ENCODE measurements at places on chromosomes 16 and 17.

GRCh38 chr16:79274264-79274663, 326.3 kb downstream of the MAF start:
- H3K4me3 ChIP-seq, result no peak overlapping the region
- no peak overlapping the region for H3K27ac ChIP-seq
- DNase-seq, result no peak
- no peaks in the 10 kb centered on the region for H3K4me1 ChIP-seq

DNA sequence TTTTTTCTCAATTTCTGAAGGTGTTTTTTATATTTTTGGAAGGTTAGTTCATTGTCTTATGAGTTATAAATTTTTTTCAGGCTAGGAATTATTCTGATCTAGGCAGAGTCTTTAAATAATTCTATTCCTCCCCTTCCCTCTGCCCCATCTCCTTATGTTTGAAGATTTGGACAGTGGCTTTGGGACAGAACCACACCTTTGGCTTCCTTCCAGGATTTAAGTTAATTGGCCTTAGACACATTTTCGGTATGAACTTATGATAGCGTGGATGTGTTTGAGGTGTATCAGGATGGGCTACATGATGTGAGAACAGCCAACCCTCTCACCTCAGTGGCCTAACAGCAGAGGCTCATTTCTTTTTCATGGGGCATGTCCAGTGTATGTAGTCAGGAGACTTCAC, 24.3 kb downstream of the EPN2 start:
- H3K27me3 ChIP-seq, result no peaks in the 10 kb centered on the region
- DNase-seq, result no peak
- no peak overlapping the region for H3K4me3 ChIP-seq
- H3K36me3 ChIP-seq, result no peaks in the 10 kb centered on the region

GRCh38 chr17:68710976-68711375, 109.8 kb upstream of the FAM20A start:
- H3K4me1 ChIP-seq, result peaks cover 11% of the 10 kb centered on the region
- H3K27me3 ChIP-seq, result peaks cover 6% of the 10 kb centered on the region
- H3K4me3 ChIP-seq, result no peak overlapping the region
- H3K27ac ChIP-seq, result no peak overlapping the region
- no peak for DNase-seq
- H3K36me3 ChIP-seq, result no peaks in the 10 kb centered on the region

GRCh38 chr17:74618451-74618850, 5.1 kb downstream of the CD300E start:
- H3K4me1 ChIP-seq, result no peaks in the 10 kb centered on the region
- peaks cover 22% of the 10 kb centered on the region for H3K27me3 ChIP-seq
- no peaks in the 10 kb centered on the region for H3K36me3 ChIP-seq
- no peak for DNase-seq
- no peak overlapping the region for H3K4me3 ChIP-seq

GRCh38 chr16:66484453-66485213, 57.5 kb downstream of the BEAN1 start:
- H3K4me3 ChIP-seq, result no peak overlapping the region
- H3K36me3 ChIP-seq, result no peaks in the 10 kb centered on the region
- DNase-seq, result no peak
- H3K27me3 ChIP-seq, result no peaks in the 10 kb centered on the region

GRCh38 chr17:69466905-69467667, 52.6 kb downstream of the MAP2K6 start:
- H3K4me1 ChIP-seq, result no peaks in the 10 kb centered on the region
- no peak for DNase-seq
- no peaks in the 10 kb centered on the region for H3K36me3 ChIP-seq
- H3K27me3 ChIP-seq, result no peaks in the 10 kb centered on the region
- no peak overlapping the region for H3K27ac ChIP-seq
- H3K4me3 ChIP-seq, result no peak overlapping the region

DNA sequence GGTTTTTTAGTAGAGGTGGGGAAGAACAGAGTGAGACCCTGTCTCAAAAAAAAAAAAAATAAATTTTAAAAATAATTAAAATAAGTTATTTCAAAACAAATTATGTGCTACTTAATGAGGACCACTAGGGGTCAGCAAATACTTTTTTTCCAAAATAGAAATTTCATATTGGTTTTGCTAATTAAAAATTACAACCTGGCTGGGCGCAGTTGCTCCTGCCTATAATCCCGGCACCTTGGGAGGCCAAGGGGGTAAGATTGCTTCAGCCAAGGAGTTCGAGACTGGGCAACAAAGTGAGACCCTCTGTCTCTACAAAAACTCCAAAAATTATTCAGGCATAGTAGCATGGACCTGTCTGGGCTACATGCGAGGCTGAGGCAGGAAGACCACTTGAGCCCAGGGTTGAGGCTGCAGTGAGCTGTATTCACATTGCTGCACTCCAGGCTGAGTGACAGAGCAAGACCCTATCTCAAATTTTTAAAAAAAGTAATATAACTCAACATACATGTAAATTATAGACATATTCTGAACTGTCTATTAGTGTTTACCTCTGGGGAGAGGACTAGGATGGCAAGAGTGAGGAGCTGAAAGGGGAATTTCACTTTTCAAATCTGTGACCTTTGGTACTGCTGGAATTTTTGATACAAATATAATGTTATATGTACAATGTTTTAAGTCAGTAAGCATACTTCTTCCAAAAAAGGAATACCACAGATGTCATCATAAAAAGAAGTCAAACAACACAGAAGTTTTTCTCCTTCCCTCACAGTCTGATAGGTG, 8.1 kb downstream of the MEIOB start:
- H3K4me1 ChIP-seq, result no peaks in the 10 kb centered on the region
- H3K36me3 ChIP-seq, result no peaks in the 10 kb centered on the region
- no peak for DNase-seq
- H3K4me3 ChIP-seq, result no peak overlapping the region

- peak; percentile 59 for DNase-seq
- no peak overlapping the region for H3K27ac ChIP-seq
- no peaks in the 10 kb centered on the region for H3K36me3 ChIP-seq
- peaks cover 10% of the 10 kb centered on the region for H3K4me1 ChIP-seq
- H3K27me3 ChIP-seq, result no peaks in the 10 kb centered on the region
Observed at GRCh38 chr16:53511403-53512280, 8.6 kb upstream of the AKTIP start.

DNA sequence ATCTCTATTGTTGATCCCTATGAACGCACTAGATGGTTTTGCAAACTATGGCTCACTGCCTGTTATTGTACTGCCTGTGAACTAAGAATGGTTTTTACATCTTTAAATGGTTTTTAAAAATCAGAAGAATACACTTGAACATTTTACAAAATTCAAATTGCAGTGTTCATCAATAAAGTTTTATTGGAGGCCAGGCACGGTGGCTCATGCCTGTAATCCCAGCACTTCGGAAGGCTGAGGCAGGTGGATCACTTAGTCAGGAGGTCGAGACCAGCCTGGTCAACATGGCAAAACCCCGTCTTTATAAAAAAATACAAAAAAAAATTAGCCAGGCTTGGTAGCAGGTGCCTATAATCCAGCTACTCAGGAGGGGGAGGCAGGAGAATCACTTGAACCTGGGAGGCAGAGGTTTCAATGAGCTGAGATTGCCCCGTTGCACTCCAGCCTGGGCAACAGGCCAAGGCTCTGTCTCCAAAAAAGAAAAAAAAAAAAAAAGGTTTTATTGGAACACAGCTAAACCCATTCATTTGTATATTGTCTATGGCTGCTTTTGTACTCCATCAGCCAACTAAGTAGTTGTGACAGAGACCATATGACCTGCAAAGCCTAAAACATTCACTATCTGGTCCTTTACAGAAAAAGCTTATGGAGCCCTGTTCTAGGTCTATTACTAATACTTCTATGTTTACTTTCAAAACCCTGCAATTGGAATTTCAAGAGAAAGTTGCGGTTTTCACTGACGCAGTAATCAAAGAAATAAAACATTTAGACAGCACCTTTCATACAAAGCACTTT, 18.9 kb downstream of the IKZF3 start:
- peaks cover 49% of the 10 kb centered on the region for H3K4me1 ChIP-seq
- DNase-seq, result no peak
- no peaks in the 10 kb centered on the region for H3K27me3 ChIP-seq
- H3K4me3 ChIP-seq, result no peak overlapping the region
- no peak overlapping the region for H3K27ac ChIP-seq
- H3K36me3 ChIP-seq, result no peaks in the 10 kb centered on the region

DNA sequence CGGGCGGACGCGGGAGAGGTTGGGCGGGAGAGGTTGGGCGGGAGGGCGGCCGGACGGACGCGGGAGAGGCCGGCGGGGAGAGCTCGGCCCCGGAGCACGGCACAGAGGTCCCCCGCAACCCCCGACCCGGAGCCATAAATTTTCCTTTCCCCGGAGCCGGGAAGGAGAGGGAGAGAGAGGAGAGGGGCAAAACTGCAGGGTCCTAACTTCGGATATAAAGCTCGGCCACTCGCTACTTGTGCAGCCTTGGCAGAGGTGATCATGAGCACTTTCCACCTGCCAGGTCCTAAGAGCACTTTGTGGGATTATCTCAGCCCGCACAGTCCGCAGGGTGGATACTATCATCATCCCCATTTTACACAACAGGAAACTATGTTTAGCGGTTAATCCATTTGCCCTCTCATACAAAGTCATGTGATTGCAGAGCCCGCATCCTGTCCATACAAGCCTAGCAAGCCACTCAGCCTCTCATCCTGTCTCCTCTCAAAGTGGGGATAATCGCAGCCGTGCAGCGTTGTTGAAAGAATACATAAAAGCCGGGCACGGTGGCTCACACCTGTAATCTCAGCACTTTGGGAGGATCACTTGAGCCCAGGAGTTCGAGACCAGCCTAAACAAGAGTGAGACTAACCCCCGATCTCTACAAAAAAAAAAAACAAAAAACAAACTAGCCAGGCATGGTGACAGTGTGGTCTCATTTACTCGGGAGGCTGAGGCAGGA, 780 bp upstream of the DCAKD start:
- H3K36me3 ChIP-seq, result peaks cover 4% of the 10 kb centered on the region
- peak overlapping the region; percentile 47 for H3K4me3 ChIP-seq
- peak; percentile 85 for DNase-seq
- H3K27ac ChIP-seq, result peak overlapping the region; percentile 94

- no peak for DNase-seq
- peaks cover 98% of the 10 kb centered on the region for H3K4me1 ChIP-seq
- peak overlapping the region; percentile 78 for H3K27ac ChIP-seq
- H3K4me3 ChIP-seq, result no peak overlapping the region
- no peaks in the 10 kb centered on the region for H3K27me3 ChIP-seq
Observed at GRCh38 chr17:77211681-77212080, 70.9 kb downstream of the SEC14L1 start.

DNA sequence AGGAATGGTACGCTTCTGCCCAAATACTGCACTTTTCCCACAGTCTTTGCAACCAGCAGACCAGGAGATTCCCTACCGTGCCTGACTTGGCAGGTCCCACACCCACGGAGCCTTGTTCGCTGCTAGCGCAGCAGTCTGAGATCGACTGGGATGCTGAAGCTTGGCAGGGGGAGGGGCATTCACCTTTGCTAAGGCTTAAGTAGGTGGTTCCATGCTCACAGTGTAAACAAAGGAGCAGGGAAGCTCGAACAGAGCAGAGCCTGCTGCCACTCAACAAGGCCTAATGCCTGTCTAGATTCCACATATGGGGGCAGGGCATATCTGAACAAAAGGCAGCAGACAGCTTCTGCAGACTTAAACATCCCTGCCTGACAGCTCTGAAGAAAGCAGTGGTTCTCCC, 107.2 kb upstream of the TMEM97 start:
- DNase-seq, result no peak

DNA sequence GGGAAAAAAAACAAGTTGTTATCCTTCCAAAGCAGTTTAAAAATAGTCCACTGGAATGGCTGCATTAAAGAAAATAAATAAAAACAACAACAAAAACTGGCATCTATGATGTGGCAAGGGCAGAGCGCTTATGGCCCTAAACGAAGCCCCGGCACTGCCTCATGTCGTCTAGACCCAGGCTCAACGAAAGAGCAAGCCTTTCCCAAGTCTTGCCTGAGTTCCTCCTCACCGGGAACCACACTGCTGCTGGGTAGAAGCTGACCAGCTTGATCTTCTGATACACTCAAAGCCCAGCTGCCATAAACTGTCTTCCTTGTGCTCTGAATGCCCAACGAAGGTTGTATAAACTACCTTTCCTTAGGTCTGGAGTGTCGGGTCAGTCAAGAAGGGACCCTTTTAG, 37.0 kb downstream of the NDEL1 start:
- no peaks in the 10 kb centered on the region for H3K36me3 ChIP-seq
- no peak overlapping the region for H3K4me3 ChIP-seq
- no peak overlapping the region for H3K27ac ChIP-seq

GRCh38 chr17:72928454-72929136, 163.9 kb downstream of the SLC39A11 start:
- no peaks in the 10 kb centered on the region for H3K27me3 ChIP-seq
- H3K4me1 ChIP-seq, result no peaks in the 10 kb centered on the region
- peaks cover 25% of the 10 kb centered on the region for H3K36me3 ChIP-seq
- H3K27ac ChIP-seq, result no peak overlapping the region
- DNase-seq, result no peak
- H3K4me3 ChIP-seq, result no peak overlapping the region

- no peak for DNase-seq
- H3K36me3 ChIP-seq, result no peaks in the 10 kb centered on the region
- peak within 1 kb of the TSS; percentile 30 for H3K4me3 ChIP-seq
Observed at GRCh38 chr17:80475910-80476876, at the start of gene NPTX1. Gene NPTX1, minus strand, starts transcription at chr17:80476607. Its CDS starts 161 bp downstream, at chr17:80476446.

DNA sequence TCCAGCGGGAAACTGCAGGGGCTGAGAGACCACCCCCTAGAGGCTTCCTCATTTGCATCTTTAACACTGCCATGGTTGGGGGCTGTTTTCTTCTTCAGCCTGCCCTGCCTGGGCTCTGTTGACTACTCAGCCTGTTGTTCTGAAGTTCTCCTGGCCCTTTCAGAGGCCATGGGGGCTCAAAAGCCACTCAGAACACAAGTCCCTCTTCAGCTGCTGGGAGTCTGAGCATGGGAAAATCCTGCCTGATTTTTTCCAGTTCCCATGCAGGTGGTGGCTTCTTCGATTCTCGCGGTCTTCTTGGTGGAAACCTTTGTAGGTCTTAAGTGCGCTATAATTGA, 36.3 kb downstream of the PLCG2 start:
- peak overlapping the region; percentile 5 for H3K4me3 ChIP-seq
- H3K4me1 ChIP-seq, result peaks cover 84% of the 10 kb centered on the region
- peak; percentile 50 for DNase-seq
- no peak overlapping the region for H3K27ac ChIP-seq

DNA sequence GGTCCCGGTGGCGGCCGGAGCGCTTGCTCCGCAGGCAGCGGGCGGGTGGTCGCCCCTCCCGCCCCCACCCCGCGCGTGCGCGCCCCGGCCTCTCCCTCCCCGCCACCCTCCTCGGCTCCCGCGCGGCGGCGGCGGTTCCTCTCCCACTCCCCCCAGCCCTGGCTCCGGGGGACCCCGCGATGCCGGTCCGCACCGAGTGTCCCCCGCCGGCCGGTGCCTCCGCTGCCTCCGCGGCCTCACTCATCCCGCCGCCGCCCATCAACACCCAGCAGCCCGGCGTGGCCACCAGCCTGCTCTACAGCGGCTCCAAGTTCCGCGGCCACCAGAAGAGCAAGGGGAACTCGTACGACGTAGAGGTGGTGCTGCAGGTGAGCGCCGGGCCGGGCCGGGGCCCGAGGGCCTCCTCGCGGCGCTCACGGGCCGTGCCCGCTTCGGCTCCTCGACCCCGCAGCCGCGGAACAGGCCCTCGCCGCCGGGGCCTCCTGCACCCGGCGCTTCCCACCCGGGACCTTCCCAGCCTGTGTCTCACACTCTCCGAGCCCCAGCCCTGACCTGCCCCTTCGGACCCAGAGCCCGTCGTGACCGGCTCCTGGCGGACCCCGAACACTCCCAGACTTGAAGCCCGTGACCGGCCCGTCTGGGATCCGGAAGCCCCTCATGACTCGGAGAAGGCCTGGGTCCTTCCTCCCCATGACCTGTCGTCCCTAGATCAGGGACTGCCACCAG, 490 bp downstream of the GID4 start:
- DNase-seq, result no peak
- no peaks in the 10 kb centered on the region for H3K36me3 ChIP-seq
- peak overlapping the region; percentile 94 for H3K4me3 ChIP-seq
- H3K27me3 ChIP-seq, result no peaks in the 10 kb centered on the region
